ENCODE measurements at places on chromosomes 5 and 9. TPM values are rescaled to one million over a fixed set of nuclear protein-coding genes. Genes with fewer than 3 reads are reported as not detected.

The FBXL7 gene
- 4.0 TPM for total RNA-seq

The BNIP1 gene
- 27.0 TPM for total RNA-seq

The SLC45A2 gene
- not detected for total RNA-seq

The SCGB3A2 gene
- total RNA-seq: not detected

The PCDHGA5 gene
- total RNA-seq: 0.30 TPM

The C7 gene
- 0.32 TPM for total RNA-seq

The FGD3 gene
- total RNA-seq: not detected

The KIF4B gene
- total RNA-seq: 0.30 TPM

The LOX gene
- total RNA-seq: 35.4 TPM

The NR2F1-AS1 gene
- 12.2 TPM for total RNA-seq

The PPIC gene
- 38.3 TPM for total RNA-seq

The PITX1 gene
- 0.32 TPM for total RNA-seq

The GLRA1 gene
- total RNA-seq: not detected

The TIMD4 gene
- not detected for total RNA-seq

The PCDHGB3 gene
- 0.46 TPM for total RNA-seq

The IL5 gene
- total RNA-seq: not detected

The ZFP37 gene
- total RNA-seq: 0.97 TPM

The HAVCR2 gene
- total RNA-seq: 0.15 TPM

Data from epithelial cell of umbilical artery (primary cell).